ENCODE measurements at places on chromosomes 3 and 15. TPM values are rescaled to one million over a fixed set of nuclear protein-coding genes. Genes with fewer than 3 reads are reported as not detected.

GRCh38 chr3:57627976-57628375 lies 30.8 kb upstream of the ARF4 start:
- no peak for DNase-seq

DNA sequence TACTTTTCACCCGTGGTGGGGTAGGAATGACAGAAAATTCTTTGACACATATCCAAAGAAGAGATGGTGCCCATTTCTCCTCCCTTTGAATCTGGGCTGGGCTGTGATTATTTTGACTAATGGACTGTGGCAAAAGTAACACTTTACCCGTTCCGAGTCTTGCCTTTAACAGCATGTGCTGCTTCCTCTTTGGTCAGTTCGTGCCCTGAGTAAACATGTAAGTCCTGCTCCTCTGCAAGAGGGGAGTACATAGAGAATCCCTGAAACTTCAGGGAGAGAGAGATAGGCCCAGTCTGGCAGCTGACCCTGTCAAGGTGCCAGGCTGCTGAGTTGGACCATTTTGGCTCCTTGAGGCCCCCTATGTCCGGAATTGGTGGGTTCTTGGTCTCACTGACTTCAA lies 243.1 kb downstream of the EPHB1 start:
- no peak for DNase-seq

DNA sequence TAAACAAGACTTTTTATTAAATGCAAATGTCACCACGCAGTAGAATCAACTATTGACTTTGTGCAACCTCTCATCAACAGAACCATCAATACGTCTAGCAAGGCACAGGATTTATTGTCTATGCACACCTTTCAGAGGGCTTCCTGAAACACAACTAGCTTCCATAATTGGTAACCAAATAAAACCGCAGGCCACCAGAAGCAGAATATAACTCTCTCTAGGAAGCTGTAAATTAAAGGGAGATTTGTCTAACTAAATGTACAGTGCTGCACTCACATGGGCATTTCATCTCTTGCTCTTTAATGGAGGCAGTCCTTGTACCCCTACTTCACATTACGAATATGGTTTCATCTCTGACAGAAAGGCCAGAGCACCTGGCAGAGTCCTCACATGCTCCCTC lies 93.0 kb downstream of the FHIT start:
- no peak for DNase-seq

Gene ADAMTS7
- 27.9 TPM for polyA plus RNA-seq

Gene SERPINI2
- polyA plus RNA-seq, result not detected

DNA sequence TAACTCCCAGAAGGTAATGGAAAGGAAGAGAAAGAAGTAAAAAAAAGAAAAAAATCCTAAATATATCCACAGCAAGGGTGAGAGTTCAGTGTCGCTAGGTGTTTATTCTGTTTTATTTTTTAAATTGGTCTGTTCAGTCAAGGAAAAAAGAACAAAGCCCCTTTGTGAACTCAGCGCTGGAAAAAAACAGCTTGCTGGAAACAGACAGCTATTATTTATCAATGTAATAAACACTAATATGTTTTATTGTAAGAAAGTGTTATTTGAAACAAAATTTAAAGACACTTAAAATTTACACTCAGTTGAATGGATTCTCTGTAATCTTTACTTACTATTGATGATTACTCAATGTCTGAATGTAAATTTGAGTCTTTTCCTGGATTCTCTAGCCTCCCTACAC lies 32.3 kb upstream of the LEKR1 start:
- no peak for DNase-seq

DNA sequence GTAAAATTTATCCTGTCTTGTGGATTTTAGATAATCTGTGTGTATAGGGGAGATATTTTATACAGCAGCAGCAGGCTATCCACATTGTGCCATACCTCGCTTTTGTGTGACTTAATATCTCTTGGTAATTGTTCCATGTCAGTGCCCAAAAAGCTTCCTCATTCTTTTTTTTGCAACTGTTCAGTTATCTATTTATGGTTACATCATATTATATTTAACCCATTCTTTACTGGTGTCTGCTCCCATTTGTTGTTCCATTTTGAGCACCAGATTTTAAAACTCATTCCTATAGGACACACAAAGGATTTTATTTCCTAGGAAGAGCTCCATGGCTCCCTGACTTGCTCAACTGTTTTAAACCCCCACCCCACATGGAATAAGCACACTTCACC lies 86.3 kb upstream of the RASGRP1 start:
- DNase-seq, result no peak

- DNase-seq, result no peak
Observed at GRCh38 chr3:98846101-98846500, 55.4 kb downstream of the DCBLD2 start.
